Right forelimb (tissue), 1 donor: ENCODE measurements at places on chromosomes 3 and 15.

- DNase-seq: no peak
Measured at GRCh38 chr3:132381348-132381944, 35.9 kb upstream of the DNAJC13 start.

DNA sequence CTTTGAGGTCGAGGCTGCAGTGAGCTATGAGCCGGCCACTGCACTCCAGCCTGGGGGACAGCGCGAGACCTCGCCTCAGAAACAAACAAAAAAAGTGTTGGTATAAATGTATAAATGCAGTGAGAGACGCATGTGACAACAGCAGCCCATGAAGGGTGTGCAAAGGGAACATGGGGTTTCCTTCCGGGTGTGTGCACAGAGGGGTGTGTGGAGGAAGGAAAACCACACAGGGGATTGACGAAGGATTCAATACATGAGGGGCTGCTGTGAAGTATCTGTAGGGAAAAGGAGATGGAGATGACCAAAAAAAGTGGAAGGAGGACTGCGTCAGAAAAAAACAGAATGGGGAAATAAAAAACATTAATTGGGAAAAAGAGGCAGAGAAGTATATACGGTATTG lies 1.1 kb downstream of the MTFMT start:
- no peak for DNase-seq

- no peak for DNase-seq
Measured at GRCh38 chr15:97490429-97490828, 470.1 kb upstream of the ARRDC4 start.

DNA sequence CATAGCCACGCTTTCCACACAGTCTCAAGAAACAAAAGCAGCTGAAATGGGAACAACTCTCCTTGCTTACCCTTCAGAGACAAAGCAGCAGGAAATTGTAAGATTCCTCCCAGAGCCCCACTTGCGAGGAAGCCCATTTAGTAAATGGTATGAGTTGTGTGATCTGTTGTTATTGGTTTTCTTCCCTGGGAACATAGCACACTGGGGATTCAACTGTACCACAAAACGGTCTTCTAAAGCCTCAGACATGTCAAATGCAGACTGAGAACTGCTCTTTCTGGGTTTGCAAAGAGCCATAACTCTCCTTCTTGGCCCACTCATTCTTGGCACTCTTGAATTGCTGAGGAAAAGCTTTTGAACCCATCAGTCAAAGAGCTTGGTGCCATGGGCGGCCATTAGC lies 101.0 kb upstream of the COL8A1 start:
- no peak for DNase-seq

DNA sequence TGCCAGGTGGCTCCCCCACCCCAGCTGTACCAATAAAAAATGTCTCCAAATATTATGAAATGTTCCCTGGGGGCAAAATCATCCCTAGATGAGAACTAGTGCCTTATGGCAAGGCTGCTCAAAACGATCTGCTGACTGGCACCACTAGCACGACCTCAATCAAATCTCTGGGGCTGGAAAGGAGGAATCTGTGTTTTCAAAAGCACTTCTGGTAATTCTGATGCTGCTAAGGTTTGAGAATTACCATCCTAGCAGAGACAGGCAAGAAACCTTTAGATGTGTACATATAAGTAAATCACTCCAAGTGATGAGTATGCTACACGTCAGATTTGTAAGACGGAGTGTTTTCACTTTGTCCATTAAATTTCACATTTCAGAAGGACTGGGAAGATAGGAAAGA lies 360.1 kb upstream of the THRB start:
- no peak for DNase-seq

DNA sequence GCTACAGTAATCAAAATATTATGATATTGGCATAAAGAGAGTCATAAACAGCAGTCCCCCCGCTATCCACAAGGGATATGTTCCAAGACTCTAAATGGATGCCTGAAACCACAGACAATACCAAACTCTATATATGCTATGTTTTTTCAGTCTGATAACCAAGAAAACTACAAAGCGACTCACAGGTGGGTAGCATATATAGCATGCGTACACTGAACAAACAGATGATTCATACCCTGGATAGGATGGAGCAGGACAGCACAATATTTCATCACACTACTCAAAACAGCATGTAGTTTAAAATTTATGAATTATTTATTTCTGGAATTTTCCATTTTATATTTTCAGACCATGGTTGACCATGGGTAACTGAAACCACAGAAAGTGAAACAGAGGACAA lies 87.0 kb upstream of the PPP2R3A start:
- no peak for DNase-seq
